ENCODE measurements at places on chromosomes 4 and X.

GRCh38 chrX:153580700-153581386 lies 18.1 kb downstream of the CCNQ start:
- DNase-seq, result no peak

DNA sequence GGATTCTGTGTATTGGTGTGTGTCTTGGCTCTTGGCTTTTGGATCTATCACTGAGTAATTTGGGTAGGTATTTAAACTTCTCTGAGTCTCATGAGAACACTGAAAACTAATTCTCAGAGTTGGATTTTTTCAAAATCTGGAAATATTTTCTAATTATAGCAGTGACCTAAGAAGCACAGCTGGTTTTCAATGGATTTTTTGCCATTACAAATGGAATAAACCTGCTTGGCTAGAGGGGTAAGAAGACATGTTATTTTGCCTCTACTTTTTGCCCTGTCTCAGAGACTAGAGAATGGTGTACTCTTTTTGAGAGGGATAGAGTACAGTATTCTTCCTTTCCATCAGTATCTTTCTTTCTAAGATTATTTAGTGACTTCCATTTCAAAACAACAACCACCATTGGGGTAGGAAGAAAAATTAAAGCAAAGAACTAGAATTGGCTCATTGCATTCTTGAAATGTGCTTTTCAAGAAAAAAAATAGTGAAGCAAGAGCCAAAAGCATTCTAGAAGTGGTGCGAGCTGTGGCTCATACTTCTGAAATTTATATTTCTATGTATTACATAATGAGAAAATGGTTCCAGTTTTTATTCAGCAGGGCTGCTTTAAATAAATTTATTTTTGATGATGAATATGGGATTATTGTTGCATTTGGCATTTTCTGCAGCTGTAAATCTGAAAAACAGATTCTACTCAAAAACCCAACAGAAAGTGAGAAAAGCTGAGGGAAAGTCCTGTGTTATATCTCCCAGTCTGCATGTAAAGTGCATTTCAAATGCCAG lies 850.2 kb upstream of the SLIT2 start:
- DNase-seq, result no peak

DNA sequence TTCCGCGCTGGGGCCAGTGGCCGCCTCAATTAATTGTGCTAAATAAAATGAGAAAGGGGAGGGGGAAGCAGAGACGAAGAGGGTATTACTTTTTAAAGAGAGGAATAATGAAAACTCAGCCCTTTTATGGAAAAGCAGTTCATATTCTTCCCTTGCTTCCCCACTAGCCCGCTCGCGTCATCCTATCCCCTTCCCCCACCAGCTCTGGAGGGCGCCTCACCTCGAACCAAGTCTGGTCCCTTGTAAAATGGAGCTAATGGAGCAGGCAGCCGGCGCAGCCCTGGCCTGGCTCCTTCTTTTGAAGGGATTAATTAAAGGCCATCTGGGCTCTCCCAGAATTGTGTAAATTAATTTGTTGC lies 511 bp upstream of the NKX6-1 start:
- DNase-seq, result no peak

DNA sequence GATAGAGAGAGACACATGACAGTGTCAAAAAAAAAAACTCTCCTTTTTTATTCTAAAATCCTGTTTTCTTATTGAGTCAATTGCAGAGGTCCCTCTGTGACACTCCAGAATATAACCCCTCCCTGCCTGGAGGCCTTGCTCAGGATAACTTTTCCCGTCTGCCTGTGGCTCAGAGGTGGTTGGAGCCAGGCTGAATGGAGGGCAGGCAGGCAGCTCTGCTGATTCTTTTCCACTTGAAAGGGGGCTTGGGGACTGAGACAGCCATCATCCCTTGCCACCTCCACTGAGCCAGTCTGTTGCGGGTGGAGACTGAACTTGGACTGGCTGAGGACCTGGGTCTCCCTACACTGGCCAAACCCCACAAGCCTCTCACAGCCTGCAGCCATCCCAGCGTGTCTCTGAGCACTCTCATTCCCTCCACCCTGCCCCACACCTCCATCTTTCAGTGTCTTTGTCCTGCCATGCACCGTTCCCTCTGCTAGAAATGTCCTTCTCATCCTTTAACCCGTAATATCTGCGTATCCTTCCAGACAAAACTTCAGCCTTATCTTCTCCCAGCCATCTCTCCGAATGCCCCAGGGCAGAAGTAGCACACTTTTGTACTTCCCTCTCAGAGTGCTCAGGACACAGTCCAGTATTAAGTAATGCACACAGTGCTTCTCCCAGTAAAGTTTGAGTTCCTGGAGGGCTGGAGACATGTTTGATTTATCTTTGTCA lies 139.9 kb downstream of the CHIC2 start:
- DNase-seq, result no peak

GRCh38 chrX:154791939-154792338 lies 13.3 kb downstream of the MPP1 start:
- DNase-seq, result no peak

GRCh38 chr4:120915336-120915735 lies 7.2 kb downstream of the PRDM5 start:
- DNase-seq, result no peak

DNA sequence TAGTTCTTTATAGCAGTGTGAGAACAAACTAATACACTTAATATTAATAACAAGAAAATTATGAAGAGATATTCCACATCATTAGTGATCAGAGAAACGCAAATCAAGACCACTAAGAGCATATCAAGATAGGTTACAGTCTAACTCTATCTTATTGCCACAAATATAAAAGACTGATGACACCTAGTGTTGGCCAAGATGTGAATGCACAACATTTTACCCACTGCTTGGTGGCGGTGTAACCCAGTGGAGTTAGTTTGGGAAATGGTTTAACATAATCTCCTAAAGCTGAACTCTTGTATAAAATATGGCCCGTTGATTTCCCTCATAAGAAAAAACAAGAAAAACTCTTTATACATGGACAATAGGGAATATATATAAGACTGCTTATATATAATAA lies 92.4 kb downstream of the SLITRK2 start:
- DNase-seq, result no peak

GRCh38 chrX:97200454-97200853 lies 316.7 kb downstream of the RPA4 start:
- DNase-seq, result no peak

GRCh38 chr4:108166441-108167315 lies 2.1 kb downstream of the LEF1 start:
- no peak for DNase-seq

DNA sequence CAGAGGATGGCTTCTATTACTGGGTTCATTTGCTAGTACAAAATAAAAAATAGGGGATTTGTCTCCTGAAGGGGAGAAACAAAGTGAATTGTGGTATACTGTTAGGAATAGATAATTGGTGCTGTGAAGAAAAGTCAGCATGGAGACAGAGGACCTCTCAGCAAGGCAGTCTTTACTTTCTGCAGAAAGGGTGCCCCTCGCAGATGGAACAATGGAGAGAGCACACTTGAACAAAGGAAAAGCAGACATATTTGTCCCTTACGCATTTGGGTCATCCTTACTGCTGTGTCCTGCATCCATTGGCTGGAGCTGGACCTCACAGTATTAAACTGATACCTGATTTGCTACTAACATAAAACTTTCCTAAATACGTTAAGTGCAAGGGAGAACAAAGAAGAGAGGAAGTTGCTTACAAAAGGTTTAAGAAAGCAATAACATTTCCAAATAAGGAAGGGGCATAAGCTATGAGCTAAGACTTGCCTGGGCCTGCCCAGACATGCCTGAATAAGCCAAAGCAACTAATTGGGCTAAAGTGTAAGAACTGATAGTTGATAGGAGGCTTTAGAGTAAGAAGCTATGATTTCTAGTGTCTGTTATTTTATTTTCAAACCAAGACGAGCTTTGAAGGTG lies 83.8 kb downstream of the CCKAR start:
- DNase-seq, result no peak

DNA sequence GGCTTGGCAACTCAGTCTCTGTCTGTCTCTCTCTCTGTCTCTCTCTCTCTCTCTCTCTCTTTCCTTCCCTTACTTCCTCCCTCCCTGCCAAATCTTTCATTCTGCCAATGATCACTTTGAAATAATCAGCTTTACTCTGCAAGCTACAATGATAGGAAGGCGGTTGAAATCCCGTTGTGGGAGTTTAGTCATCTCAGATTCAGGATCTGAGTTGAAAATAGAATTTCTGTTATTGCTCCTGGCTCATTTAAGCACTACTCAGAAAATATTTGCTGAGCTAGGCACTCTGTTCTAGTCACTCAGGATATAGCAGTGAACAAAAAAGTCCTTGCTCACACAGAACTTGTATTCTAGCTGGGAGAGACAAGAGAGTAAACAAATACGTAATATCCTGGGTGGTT lies 56.3 kb upstream of the DCTD start:
- no peak for DNase-seq

- DNase-seq, result no peak
Measured at GRCh38 chr4:46870411-46870810, 38.6 kb downstream of the COX7B2 start.

GRCh38 chrX:153926552-153926857 lies 441 bp upstream of the ARHGAP4 start:
- no peak for DNase-seq

- no peak for DNase-seq
Measured at GRCh38 chr4:128346054-128346716, 58.6 kb upstream of the PGRMC2 start.

DNA sequence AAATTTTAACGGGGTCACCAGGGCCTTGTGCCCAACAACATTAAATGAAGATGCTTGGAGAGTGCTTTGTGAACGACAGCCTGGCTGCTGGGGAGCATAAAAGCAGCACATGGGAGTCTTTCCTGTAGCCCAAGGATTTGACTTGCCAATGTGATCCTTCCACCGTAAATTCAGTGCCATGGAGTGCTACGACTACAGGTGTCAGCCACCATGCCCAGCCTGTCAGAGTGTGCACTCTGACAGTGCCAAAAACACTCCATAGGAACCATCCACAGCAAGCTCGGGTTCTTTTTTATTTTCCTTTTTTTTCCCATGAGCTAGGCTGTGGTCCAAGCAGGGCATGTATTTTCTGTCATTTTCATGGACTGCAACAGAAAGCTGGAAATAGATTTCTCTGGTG lies 156.9 kb downstream of the NLGN4X start:
- DNase-seq, result no peak

DNA sequence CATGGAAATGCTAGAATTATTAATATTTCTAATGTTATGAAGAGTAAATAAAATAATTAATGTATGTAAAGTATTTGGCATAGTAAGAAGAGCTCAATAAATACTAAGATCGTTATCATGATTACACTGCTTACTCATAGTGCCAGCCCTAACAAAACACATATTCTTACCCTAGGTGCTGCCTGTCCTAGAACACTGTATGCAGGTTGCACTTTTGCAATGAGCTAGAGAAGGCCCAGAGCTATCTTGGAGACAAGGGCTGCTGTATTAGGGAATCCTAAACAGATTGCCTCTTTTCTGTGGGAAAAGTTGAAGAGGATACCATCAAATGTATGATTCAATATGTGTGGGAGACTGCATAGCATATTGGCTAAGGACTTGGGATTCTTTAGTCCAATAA lies 48.0 kb upstream of the TMEM164 start:
- no peak for DNase-seq

GRCh38 chr4:146178126-146178525 lies 2.6 kb downstream of the LSM6 start:
- no peak for DNase-seq

DNA sequence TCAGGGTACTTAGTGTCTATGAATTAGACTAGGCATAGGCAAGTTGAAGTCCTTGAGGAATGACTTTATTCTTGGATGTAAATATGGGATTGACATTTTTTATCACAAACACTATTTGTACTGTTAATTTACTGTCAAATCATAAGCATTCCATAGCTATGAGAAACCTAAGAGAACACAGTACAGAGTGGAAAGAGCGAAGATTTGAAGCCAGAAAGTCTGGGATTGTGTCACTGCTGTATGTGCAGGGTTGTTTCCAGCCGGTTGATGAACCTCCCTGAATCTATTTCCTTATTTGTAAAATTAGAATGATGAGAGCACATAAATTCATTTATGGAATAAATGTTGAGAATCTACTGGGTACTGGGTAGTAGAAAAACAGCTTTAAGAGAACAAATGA lies 14.4 kb upstream of the KLHL5 start:
- no peak for DNase-seq

GRCh38 chr4:70589785-70590184 lies 2.3 kb upstream of the AMBN start:
- DNase-seq, result no peak

- DNase-seq, result no peak
Measured at GRCh38 chrX:53379747-53380146, 42.7 kb downstream of the SMC1A start.

DNA sequence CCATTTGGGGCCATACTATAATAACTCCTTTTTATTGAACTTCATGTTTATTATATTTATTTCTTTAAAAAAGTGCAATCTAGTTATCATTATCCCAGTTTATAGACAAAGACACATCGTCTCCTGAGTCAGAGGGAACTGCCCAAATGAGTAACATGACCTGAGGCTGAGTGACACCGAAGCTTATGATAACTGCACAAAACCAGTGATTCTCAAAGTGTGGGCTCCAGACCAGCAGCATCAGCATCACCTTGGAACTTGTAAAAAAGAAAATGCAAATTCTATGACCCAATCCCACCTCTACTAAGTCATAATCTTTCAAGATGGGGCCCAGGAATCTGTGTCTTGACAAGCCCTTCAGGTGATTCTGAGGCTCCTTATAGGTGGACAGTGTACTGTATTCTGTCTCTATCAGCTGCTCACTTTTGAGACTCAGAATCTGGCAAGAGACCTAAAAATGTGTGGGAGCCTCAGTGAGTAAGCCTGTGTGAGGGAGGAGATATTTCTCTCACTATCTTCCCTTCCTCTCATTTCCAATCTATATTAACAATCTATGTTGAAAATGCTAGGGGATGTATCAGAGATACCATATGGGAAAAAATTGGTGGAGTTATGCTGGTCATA lies 147.0 kb downstream of the PACRGL start:
- DNase-seq, result no peak

DNA sequence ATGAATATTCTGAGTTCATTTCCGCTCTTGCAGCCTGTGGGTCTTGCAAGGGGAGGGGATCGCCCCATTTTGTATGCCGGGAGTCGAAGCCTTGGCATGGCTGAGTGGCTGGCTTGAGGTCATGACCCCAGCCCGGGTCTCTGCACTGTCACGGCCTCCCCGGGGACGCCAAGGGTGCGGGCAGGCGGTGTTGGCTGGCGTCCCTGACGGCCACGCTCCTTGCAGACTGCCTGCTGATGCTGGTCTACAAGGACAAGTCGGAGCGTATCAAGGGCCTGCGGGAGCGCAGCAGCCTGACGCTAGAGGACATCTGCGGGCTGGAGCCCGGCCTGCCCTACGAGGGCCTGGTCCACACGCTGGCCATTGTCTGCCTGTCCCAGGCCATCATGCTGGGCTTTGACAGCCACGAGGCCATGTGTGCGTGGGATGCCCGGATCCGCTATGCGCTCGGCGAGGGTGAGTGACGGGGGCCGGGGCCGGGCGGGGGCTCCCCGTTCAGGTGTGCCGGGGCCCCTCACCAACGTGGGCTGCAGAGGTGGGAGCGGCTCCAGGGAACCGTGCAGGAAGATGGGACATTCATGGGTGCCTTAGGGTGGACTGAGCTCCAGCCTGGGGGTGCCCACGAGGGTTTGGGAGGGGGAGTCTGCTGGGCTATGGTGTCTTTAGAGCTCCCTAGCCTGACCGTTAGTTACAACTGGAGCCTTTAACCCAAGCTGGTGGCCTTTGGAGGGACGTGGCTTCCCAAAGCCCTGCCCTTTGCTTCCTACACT lies 10.3 kb downstream of the DOK7 start:
- DNase-seq, result no peak

Measured in glomerular endothelial cell (primary cell).